ENCODE measurements at places on chromosomes 16 and 17.

GRCh38 chr16:85728879-85729278 lies 22.0 kb downstream of the C16orf74 start:
- DNase-seq: no peak

DNA sequence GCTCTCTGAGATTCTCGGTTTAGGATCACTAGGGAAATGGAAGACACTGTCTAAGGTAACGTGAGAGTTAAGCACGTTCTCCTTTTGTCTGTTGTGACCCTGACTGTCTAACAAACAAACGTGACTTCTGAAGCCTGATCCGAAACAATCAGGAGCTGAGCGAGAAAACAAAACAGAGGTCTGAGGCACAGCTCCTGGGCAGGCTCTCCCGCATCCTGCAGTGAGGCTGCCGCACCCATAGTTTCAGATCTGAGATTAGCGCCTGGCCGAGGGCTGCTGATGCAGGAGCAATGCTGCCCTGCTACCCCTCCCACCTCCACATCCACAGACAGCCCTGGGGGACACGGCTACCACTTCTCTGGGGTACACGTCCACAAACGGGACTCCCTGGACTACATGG lies 46.7 kb downstream of the RNF157 start:
- no peak for DNase-seq

- no peak for DNase-seq
Observed at GRCh38 chr16:73154063-73154870, 106.3 kb upstream of the ZFHX3 start.

DNA sequence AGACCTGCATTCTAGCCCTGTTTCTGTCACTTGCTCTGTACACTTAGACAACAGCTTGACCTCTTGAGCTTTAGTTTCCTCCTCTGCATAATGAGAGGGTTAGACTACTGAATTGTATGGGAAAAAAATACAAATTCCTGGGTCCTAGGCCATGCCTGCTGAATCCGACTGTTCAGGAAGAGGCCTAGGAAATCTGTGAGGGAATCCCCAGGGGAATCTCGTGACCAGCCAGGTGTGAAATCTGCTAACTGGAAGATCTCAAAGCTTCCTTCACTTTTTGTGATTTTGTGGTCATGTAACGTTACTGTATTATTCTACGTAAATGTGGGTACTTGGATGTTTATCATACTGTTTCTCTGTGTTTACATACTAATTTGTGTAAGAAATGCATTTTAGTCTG lies 58.2 kb downstream of the CYLD start:
- no peak for DNase-seq

- DNase-seq: peak; percentile 39
Observed at GRCh38 chr17:28227316-28228108, 91.5 kb upstream of the TMEM97 start.

DNA sequence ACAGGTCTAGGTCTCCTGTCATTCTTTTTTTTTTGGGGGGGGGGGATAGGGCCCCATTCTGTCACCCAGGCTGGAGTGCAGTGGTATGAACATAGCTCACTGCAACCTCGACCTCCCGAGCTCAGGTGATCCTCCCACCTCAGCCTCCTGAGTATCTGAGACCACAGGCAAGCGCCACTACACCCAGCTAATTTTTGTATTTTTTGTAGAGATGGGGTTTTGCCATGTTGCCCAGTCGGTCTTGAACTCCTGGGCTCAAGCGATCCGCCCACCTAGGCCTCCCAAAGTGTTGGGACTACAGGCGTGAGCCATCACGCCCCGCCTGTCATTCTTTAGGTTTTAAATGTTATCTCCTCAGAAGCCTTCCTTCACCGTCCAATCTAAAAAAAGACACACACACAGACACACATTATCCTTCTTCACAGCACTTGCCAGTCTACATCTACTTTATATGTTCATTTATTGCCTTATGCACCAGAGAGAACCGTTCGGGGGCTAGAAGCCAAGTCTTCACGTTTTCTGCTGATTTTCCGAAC lies 694 bp downstream of the MRPL27 start:
- no peak for DNase-seq

GRCh38 chr17:8785547-8786413 lies 13.4 kb downstream of the MFSD6L start:
- peak; percentile 91 for DNase-seq

- no peak for DNase-seq
Observed at GRCh38 chr17:62724398-62725146, 83.5 kb downstream of the MARCHF10 start.

- no peak for DNase-seq
Observed at GRCh38 chr16:26177438-26177837, 485.7 kb downstream of the HS3ST4 start.

GRCh38 chr16:78284957-78285434 lies 185.5 kb downstream of the WWOX start:
- no peak for DNase-seq

DNA sequence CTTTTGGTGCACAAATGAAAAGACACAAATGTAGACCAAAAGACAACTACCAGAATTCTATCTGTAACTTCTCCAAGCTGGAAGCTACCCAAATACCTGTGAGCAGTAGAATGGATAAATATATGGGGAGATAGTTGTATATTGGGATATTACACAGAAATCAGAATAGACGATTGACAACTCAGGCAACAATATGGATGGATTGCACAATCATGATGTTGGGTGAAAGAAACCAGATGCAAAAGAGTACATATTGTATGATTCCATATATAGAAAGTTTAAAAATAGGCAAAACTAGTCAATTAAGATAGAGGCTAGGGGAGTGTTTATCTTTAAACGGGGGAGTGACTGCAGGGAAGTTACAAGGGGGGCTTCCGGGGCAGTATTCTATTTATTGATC lies 77.5 kb upstream of the NKD1 start:
- DNase-seq: no peak

- peak; percentile 70 for DNase-seq
Observed at GRCh38 chr16:46894036-46894672, 10.0 kb downstream of the GPT2 start.

DNA sequence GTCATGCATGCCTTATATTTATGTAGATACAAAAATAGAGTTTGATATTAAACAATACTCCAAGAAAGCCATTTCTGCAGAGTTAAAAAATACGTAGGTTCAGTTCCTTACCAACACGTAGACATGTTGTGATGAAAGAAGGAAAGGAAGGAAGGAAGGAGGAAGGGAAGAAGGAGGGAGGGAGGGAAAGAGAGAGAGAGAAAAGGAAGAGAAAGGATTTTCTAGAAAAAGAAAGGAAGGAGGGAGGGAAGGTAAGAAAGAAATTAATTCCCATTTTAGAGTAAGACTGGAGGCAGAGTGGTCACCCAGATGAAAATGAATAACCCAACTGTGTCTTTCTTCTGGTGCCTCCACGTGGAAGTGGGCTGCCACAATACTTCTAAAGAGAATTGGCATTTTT lies 652.1 kb downstream of the WWOX start:
- DNase-seq: no peak

DNA sequence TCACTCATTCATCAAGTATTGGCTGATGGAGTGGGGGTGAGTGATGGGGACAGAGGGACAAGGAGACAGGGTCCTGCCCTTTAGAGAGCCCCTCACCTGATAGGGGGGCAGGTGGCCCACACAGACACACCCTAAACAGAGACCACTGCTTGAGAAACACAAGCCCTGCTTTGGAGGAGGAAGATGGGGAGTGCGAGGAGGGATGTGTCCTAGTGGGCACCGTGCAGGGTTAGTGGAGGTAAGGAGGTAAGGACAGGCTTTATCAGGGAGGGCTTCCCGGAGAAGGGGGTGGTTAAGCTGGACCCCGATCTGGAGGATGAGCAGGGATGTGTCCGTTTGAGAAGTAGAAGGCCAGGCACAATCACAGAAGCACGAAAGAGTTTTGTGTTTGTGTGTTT lies 8.2 kb upstream of the SMTNL2 start:
- DNase-seq: no peak

- DNase-seq: no peak
Observed at GRCh38 chr17:37543637-37544052, 54.0 kb downstream of the DUSP14 start.

GRCh38 chr16:30065943-30066760 lies 592 bp downstream of the ALDOA start:
- no peak for DNase-seq

DNA sequence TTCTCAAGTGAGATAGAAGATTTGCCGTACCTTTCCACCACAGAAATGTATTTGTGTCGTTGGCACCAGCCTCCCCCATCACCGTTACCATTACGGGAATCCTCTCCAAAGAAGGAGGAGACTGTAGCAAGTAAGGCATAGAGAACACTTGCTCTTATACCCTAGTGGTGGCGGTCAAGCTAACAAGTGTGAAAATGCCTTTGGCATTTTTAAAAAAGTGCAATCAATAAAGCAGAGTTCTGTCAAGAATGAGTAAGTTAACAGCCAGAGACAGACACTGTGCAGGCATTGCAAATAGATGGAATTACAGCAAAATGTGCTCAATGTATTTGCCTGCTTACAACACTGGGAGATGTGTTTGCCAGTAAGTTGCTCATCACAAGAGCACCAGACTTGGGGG lies 7.7 kb downstream of the MSL1 start:
- no peak for DNase-seq

GRCh38 chr17:9929871-9930270 lies 24.8 kb upstream of the RCVRN start:
- DNase-seq: no peak

GRCh38 chr16:62445909-62446308 lies 409.7 kb upstream of the CDH8 start:
- DNase-seq: no peak

DNA sequence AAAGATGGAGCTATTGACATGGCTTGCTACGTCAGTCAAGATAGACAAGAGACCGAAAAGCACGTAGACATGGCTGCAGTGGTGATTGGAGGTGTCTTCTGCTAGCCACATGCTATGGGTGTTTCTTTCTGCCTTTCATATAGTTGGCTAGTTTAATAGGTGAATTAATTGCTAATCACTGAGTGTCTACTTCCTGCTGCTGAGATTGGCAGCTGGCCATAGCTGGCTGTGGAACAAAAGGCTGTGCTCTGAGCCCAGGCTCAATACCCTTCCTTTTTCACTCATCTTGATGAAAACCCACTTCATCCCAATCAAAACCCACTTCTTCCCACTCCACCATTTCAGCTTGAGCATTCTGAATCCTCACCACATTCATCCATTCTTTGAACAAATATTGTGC lies 221.4 kb upstream of the MAF start:
- DNase-seq: no peak

- peak; percentile 33 for DNase-seq
Observed at GRCh38 chr17:39156491-39156890, 5.1 kb upstream of the PLXDC1 start.

- DNase-seq: no peak
Observed at GRCh38 chr17:65142247-65142646, 5.1 kb downstream of the RGS9 start.

DNA sequence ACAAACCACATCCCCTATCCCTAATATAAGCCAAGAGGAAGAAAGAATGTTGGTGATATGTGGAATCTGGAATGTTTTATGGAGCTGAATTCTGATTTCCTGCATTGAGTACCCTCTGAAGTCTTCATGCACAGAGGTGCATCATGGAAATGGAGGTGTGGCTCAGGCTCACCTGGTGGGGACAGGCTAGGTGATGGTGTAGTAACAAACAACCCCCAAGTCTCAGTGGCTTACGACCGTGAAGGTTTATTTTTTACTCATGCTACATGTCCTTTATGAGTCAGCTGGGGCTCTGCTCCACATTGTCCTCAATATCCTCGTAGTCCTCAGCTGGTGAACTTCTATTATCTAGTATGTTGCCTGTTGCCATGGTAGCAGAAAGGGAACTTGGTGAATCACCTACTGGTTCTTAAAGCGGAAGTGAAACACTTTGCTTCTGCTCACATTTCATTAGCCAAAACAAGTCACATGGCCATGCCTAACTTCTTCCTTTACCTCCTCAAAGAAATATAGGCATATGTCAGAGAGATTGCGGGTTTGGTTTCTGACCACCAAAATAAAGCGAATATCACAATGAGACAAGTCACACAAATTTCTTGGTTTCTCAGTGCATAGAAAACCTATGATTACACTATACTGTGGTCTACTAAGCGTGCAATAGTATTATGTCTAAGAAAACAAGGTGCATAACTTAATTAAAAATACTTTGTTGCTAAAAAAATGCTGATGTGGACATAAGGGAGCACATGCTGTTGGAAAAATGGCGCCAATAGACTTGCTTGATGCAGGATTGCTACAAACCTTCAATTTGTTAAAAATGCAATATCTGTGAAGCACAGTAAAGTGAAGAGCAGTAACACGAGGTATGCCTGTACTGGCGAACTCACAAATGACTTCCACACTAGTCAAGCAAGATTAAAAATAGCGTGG lies at the start of gene PMFBP1:
Gene PMFBP1 (minus strand): TSS at position 51 of the 930 bp plus-strand sequence. CDS start 947 bp downstream, outside the sequence.
- DNase-seq: no peak

GRCh38 chr17:82913304-82914043 lies 73.7 kb upstream of the ZNF750 start:
- DNase-seq: no peak

DNA sequence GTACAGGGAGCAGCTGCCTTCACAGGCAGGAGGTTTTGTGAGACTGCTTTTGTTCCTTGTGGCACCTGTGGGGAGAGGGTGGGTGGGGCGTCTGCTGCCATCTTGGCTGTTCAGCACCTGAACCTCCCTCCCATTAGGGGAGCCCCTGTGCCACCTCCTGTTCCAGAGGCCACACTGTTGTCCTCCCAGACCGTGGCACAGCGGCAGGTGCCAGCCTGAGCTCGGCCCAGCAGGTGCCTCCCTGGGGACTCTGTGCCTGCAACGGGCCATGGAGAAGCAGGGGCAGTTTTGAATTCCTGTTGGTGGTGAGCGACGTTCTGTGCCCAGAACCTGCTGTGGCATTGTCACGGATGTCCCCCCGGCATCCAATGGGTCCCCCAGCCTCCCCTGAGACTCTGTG lies 9.9 kb downstream of the LGALS3BP start:
- DNase-seq: no peak

DNA sequence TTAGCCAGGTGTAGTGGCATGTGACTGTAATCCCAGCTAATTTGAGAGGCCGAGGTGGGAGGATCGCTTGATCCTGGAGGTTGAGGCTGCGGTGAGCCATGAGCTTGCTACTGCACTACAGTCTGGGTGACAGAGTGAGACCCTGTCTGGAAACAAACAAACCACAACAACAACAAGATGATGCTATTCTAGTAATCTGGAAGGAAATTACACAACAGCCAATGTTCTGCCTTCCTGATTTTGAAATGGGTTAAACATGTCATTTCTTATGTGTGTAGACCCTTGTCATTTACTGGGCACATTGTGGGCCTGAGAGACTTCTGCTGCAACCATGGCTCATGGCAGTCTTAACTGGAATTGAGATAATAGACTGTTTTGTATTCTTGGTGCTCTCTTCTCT lies 5.9 kb downstream of the COQ7 start:
- DNase-seq: no peak

GRCh38 chr16:12147681-12148080 lies 171.1 kb downstream of the SNX29 start:
- no peak for DNase-seq

DNA sequence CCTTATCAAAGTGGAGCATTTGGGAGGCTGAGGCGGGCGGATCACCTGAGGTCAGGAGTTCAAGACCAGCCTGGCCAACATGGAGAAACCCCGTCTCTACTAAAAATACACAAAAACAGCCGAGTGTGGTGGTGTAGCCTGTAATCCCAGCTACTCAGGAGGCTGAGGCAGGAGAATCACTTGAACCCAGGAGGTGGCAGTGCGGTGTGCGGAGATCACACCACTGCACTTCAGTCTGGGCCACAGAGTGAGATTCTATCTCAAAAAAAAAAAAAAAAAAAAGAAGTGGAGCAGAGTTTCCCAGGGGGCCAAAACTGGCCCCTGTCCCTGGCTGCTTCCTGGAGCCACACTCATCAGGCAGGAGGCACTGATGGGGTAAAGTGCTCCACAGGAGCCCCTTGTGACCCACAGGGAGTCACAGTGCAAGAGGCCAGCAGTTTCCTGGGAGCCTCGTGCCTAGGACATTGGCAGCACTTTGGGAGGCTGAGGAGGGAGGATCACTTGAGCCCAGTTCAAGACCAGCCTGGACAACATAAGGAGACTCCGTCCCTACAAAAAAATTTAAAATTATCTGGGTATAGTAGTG lies 44.4 kb downstream of the RTN4RL1 start:
- no peak for DNase-seq

Measured in posterior cingulate gyrus (tissue), 11 donors.